ENCODE measurements at places on chromosomes 5 and 9. TPM values are rescaled to one million over a fixed set of nuclear protein-coding genes. Genes with fewer than 3 reads are reported as not detected.
A peak's percentile ranks its signal among the peaks of the same experiment; 100 is the strongest.

The SLC46A2 gene
- not detected for total RNA-seq

The ZNF189 gene
- 9.9 TPM for total RNA-seq

GRCh38 chr5:74085186-74085585 lies 459.2 kb downstream of the ARHGEF28 start:
- DNase-seq = no peak

GRCh38 chr5:60540856-60541805 lies 158.8 kb downstream of the DEPDC1B start:
- no peak for DNase-seq

The FCN2 gene
- total RNA-seq = not detected

- peak; percentile 86 for DNase-seq
These were observed 48.5 kb upstream of the NEK6 start for GRCh38 chr9:124209279-124209678.

The LRSAM1 gene
- total RNA-seq = 15.8 TPM

The GABRA6 gene
- not detected for total RNA-seq

The TSPAN17 gene
- 50.7 TPM for total RNA-seq

DNA sequence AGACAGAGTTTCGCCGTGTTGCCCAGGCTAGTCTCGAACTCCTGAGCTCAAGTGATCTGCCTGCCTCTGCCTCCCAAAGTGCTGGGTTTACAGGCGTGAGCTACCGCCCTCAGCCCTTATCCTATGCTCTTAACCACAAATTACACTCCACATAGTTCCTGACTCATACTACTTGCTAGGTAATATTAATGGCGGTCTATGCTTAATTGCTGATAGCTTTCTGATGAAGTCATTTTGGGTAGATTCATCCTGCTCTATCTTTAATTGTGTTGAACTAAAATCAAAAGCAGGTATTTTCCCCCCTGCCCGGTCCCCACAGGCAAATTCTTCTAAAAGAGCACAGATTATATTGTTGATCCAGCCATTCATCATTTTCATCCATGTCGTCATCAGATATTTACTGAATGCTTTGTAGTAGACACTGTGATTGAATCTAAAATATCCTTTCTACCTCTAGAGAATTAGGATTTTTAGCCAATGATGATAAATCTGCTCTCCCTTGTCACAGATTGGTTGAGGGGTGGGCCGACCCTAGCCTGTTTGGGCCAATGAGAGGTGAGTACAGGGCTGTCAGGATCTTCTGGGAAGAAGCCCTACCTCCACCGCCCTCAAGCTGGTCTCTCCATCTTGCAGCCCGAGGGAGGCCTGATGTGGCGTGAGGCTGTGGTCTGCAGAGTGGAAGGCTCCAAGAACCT lies 144.8 kb downstream of the NR3C1 start:
- no peak for DNase-seq

The ALDH1A1 gene
- total RNA-seq = 4.5 TPM

DNA sequence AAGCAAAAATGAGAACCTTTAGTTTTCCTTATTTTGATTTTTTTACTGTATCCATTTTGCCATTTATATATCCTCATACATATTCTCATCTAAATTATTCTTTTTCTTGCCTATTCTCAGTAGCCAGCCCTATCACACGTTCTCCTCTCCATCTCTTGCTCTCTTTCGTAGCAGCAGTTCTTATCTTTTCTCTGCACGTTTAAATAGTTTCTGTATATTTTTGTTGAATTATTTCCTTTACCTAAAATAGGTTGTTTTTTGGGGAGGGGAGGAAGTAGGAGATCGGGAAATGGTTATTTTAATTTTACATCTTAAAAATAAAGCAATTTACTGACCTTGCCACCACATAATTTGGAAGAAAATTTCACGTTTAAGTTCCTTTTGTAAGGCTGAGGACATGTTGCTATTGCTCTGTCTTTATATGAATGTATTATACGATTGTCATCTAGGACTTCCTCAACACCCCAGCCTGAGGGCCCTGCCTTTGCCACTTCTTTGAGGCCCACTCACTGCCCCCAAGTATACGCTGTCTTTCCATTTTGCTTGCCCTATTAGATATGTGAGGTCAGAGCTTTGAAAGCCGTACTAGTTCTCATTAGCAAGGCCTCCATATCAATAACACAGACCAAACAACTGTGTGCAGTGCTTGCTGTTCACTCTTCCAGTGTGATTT lies 140.3 kb downstream of the GNAQ start:
- no peak for DNase-seq

- no peak for DNase-seq
These were observed 6.5 kb downstream of the AMACR start for GRCh38 chr5:34001241-34001841.

The FOXI1 gene
- total RNA-seq = 0.07 TPM

DNA sequence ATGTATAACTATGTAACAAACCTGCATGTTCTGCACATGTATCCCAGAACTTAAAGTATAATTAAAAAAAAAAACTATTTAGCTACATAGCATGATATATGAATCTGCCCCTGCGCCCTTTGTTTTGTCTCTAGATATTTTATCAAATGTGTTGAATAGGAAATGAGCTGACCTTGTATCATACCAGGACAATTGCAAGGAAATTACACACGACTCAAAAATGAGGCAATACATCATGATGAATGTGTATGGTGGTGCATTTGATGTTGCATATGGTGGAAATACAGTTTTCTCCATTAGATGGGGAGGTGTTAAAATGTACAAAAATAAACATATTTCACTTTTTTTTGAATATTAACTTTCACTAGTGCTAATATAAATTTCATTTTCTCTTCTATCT lies 28.6 kb upstream of the CEP78 start:
- no peak for DNase-seq

DNA sequence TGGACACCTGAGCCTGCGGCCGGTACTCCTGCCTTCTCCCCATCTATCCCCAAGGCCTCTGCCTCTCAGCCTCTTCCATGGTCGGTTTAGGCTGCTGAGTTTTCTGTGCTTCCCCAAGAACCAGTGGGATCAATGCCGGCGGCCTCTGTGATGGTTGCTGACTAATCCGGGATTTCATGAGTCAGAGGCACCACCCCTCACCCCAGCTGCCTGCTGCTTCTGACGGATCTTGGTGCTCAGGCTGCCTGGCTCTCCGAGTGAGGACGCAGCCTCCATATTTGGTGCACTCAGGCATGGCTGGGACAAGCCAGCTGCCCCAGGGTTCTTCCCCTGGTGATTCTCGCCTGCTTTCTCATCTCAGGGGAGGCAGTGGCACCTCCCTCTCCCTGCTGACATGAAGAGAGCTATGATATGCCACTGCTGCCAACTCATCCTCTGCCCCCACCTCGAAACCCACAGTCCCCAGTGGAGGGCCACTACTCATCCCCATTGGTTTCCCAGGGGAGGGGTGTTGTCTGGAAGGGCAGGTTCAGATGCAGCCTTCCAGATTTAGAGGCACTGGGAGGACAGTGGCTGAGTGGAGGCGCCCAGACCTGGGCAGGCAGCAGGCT lies 3.3 kb upstream of the MAN1B1 start:
- DNase-seq = no peak

The PCDHA1 gene
- total RNA-seq = not detected

- DNase-seq = no peak
These were observed 96.5 kb downstream of the PBX3 start for GRCh38 chr9:125843646-125844045.

DNA sequence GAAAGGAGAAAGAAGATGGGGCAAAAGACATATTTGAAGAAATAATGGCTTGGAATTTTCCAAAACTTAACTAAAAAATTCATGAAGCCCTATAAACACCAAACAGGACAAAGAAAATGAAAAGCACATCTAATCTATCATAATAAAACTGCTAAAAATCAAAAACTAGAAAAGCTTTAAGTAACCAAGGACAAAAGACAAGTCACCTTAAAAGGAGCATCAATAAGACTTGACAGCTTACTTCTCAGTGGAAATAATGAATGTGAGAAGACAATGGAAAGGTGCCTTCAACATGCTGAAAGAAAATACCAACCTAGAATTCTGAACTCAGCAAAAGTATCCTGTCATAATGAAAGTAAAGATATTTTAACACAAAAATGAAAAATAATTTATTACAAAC lies 27.0 kb downstream of the GTF3C4 start:
- no peak for DNase-seq

The CD72 gene
- total RNA-seq = 1.9 TPM

DNA sequence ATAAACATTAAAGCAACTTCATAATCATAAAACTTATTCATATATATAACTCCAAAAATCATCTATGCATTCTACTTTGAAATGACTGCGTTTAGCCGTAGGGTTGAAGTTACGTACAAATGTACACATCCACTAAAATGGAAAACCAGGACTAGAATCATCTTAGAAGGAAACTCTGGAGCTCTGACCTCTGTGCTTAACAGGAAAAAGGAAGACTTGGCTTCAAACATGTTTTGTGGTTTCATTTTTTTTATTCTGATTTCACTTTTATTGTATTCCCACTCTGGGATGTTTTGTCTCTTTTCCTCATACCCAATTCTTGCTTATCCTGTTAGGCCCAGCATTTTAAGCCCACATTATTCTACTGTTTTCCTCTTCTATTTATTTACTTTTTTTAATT lies 44.9 kb downstream of the GRAMD2B start:
- DNase-seq = no peak

The KCNV2 gene
- 1.4 TPM for total RNA-seq

The TMEM252 gene
- not detected for total RNA-seq

DNA sequence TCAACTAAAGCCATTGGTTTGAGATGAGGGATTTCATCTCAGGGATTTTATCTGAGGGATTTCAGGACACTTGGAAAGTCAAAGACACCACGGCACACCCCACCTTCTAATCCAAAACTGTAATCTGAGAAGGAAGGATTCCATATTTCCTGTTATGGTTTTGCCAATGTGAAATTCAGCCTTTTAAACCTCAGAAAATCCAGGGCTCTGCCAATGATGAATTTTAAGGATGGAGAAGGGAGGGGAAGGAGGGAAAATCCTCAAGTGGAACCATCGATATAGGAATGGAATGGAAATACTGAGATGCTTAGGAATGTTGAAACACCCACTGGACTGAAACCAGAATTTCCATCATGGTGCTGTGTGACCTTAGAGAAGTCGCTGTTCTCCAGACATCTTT lies 5.3 kb downstream of the C1QTNF3 start:
- DNase-seq = no peak

GRCh38 chr5:77743181-77743580 lies 33.0 kb downstream of the TBCA start:
- DNase-seq = no peak

The CARTPT gene
- total RNA-seq = not detected

The SLCO4C1 gene
- 1.7 TPM for total RNA-seq

The TAF1L gene
- not detected for total RNA-seq

The CCDC180 gene
- total RNA-seq = 6.2 TPM

GRCh38 chr9:90999425-91000397 lies 198.1 kb downstream of the SYK start:
- no peak for DNase-seq

DNA sequence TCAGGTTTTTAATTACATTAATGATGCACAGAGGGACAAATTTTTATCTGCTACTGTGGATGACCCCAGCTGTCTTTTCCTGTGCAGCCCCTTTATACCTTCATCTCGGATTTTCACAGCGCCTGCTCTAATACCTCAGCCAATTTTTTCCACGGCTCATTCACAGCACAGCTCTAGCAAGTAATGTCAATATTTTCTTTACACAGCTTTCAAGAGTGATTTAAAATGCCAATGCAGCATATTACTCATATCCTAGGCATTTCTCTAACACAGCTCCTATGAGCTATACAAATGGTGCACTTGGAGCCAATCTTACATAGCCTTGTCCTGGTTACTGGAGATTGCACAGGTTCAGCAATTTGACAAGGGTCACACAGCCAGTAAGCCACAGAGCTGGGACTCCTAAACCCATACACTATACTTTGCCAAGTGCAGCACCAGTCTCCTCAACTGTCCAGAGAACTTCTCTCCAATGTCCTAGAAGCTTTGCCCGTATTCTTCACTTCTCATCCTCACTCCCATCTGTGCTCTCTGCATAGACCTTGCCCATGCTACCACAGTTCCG lies 661.8 kb downstream of the DTWD2 start:
- no peak for DNase-seq

DNA sequence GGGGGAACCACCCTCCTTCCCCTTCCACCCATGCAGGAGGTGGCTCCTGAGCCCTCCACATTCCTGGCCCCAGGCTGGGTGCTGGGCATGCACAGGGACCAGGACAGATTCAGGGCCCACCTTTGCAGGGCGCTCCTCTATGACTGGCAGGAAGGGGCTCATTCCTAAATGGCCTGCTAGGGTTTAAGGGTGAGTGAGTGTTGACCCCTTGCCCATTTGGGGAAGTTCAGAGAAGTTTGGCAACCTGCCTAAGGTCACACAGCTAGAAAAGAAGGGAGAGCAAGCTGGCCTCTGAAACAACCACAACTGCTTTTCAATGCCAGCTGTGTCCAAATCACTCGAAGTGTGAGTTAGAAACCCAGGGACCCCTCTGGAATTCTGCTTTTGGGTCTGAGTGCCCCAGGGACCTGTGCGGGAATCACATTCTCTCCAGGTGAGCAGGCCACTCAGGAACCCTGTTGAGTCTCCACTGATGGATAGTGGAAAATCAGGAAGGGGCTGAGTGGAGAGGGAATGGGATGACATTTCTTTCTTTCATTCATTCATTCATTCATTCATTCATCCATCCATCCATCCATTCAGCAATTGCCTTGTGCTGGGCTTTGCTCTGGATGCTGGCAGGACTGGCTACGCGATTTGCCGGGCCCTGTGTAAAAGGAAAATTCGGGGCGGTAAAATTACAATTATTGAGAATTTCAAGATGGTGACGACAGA lies 191.9 kb downstream of the C9orf50 start:
- no peak for DNase-seq

DNA sequence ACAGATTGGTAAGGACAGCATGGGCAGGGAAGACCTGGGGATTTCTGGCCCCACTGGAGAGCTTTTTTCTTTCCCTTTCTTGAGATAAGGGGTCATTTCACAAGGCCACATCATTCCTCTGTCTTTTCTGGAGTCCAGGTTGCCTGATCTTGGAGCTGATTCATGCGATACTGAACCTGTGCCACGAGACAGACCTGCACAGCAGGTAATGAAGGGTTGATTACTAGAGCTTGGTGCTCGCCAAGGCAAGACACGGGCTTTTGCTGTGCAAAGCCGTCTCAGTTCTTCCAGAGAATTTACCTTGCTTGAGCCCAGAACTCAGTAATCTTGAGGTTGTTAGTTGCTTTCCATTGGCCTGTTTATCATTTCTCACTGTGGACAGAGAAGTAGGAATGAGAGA lies 39.2 kb downstream of the NUP188 start:
- DNase-seq = no peak

GRCh38 chr5:125140855-125141254 lies 394.4 kb upstream of the ZNF608 start:
- no peak for DNase-seq
